PC-3 (cell line): ENCODE measurements at places on chromosomes 7 and 10. TPM values are rescaled to one million over a fixed set of nuclear protein-coding genes. Genes with fewer than 3 reads are reported as not detected.
A peak's percentile ranks its signal among the peaks of the same experiment; 100 is the strongest.

DNA sequence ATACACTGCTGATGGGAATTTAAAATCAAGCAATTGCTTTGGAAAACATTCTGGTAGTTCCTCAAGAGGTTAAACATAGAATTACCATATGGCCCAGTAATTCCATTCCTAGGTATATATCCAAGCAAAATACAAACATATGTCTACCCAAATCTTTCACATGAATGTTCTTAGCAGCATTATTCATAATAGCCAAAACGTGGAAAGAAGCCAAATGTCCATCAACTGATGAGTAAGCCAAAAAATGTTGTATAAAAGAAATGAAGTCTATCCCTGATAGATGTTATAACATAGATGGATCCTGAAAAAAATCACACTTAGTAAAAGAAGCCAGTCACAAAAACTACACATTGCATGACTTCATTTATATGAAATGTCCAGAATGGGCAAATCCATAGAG, 893.0 kb downstream of the SORCS3 start:
- DNase-seq: no peak

GRCh38 chr10:133302230-133302629, 6.4 kb downstream of the TUBGCP2 start:
- no peak for DNase-seq

- DNase-seq: no peak
These were observed 242.1 kb upstream of the PPP1R3A start for GRCh38 chr7:114160925-114161324.

GRCh38 chr7:116554436-116554835, 29.6 kb downstream of the CAV1 start:
- DNase-seq: no peak

DNA sequence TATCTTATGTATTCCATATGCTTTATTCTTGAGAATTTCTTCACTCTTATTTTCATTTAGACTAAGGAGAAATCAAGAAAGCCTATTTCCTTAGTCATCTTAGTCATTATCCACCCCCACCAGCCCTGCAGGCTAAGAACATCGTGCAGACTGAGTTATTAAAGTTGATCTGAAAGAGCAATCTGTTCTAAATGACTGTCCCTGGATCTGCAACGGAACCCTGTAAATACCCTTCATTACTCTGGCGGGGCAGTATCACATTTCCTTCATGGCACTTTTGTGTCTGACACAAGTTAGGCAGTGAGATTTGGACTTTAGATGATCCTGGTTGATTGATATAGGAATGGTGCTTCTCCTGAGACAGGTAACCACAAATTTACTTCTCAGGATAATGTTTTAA, 3.5 kb upstream of the MYPN start:
- DNase-seq: peak; percentile 93

DNA sequence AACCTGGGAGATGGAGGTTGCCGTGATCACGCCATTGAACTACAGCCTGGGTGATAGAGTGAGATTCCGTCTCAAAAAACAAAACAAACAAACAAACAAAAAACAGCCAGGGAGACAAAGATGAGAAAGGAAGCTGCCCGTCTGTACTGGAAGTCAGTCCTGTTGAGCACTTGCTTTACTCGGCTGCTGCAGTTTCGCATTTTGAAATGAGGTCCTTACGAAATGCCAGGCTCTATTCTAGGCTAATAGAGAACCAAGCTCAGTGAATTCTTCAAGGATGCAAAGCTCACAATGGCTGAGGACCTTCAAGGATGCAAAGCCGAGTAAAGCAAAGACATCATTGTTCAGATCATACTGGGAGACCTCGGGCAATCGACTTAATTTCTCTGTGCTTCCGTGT, 333.3 kb downstream of the CALN1 start:
- no peak for DNase-seq

GRCh38 chr10:122878799-122879338, 512 bp downstream of the FAM24B start:
- peak; percentile 19 for DNase-seq

DNA sequence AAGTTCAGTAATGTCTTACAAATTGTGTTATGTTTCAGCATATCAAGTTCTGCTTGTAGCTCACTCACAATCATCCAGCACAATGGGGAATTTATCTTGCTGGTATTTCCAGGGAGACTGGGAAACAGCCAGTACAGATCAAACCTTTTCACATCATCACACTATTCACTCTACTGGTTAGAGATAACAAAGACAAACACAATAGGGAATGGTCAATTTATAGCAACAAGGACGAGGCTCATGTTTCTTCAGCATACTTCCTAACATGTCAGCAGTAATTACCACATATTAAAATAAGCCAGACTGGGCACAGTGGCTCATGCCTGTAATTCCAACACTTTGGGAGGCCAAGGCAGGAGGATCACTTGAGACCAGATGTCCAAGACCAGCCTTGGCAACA, 38.3 kb downstream of the TOMM7 start:
- DNase-seq: no peak

- DNase-seq: no peak
These were observed 7.8 kb upstream of the POR start for GRCh38 chr7:75906991-75907667.

DNA sequence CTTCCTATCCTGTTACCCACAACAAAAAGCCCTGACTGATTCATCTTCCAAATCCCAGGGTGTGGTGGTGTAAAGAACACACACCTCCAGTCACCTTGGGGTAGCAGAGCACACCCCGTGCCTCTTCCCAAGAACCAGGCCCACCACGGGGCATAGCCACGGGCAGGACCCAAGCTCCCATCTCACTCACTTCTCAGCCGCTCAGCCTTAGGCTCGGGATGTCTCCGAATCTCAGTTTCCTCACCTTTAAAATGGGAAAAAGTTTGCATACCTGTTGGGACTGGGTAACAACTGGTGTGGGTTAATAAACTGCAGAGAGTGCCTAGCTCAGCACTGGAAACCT, 139.0 kb downstream of the FGFR2 start:
- DNase-seq: no peak

DNA sequence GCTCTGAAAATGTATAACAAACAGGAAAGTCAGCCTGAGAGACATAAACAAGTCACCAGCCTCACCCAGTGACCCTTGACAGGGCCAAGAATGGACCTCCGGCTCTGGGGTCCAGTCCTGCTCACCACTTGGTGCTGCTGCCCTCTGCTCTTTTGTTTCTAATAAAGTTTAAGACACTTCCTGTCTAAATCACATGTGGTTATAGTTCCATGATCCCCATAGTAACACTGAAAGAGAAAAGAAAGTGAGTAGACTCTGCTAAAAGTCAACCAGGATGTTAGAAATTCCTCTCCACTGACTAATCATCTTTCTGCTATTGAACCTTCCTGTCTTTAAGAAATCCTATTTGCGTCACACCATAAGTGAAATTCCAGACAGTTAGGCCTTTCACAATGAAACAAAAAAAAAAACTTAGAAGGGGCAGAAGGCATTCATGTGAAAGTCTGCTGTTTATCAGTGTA, 179.2 kb upstream of the BET1 start:
- peak; percentile 95 for DNase-seq

- no peak for DNase-seq
These were observed 9.1 kb downstream of the COMTD1 start for GRCh38 chr10:75226656-75227055.

SFXN2 gene
- total RNA-seq: 7.5 and 10.3 TPM in 2 replicates

MYH16 gene
- 2.8 and 4.7 TPM in 2 replicates for total RNA-seq

GIMAP1 gene
- not detected in 2 replicates for total RNA-seq

GRM3 gene
- total RNA-seq: not detected in 2 replicates

INSIG1 gene
- 83.3 and 101 TPM in 2 replicates for total RNA-seq

CLDN15 gene
- 6.7 and 9.9 TPM in 2 replicates for total RNA-seq

HECW1 gene
- total RNA-seq: 3.0 and 3.6 TPM in 2 replicates

TFR2 gene
- total RNA-seq: not detected in 2 replicates
